ENCODE measurements at places on chromosomes 7 and 10.

GRCh38 chr7:117110480-117111315 is 157.4 kb downstream of the ST7 start:
- DNase-seq, result peak; percentile 45

DNA sequence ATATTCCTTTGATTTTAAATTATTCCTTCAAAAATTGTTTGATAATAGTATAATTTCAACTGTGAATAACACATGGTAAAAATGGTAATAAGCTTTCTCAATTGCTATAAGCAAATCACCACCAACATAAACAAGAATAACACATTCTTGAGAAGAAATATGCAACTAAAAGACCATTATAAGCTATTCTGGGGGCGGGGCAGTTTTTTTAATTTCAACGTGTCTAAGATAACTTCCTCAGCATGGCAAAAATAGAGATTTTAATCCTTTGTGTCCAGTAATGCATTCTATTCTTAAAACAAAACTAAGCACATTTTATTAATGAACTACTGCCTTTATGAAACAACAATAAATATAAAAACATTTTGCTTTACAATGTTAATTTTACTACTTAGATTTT is 1.5 kb downstream of the DNAJC12 start:
- DNase-seq, result no peak

GRCh38 chr10:127184582-127184981 is 11.8 kb downstream of the INSYN2A start:
- no peak for DNase-seq

- DNase-seq, result no peak
Observed at GRCh38 chr10:8665322-8665721, 610.8 kb downstream of the GATA3 start.

- DNase-seq, result no peak
Observed at GRCh38 chr10:35465673-35466072, 129.4 kb downstream of the CCNY start.

DNA sequence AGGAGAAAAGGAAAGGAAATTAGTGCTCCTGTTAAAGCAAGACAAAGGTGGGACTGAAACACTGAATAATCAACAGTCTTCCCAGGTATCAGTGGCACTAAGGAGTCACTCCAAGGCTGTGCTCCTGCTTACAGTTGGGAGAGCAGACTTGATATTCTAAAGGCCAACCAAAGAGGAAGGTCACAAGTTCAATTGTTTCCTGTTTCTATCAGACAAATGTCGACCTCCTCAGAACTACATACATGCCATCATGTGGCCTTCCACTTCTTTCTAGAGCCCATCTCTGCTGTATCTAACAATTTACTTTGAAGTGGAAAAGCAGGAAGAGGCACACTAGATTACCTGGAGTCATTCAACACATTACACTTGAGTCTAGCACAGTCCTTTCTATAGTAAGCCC is 3.4 kb downstream of the ZNF239 start:
- no peak for DNase-seq

DNA sequence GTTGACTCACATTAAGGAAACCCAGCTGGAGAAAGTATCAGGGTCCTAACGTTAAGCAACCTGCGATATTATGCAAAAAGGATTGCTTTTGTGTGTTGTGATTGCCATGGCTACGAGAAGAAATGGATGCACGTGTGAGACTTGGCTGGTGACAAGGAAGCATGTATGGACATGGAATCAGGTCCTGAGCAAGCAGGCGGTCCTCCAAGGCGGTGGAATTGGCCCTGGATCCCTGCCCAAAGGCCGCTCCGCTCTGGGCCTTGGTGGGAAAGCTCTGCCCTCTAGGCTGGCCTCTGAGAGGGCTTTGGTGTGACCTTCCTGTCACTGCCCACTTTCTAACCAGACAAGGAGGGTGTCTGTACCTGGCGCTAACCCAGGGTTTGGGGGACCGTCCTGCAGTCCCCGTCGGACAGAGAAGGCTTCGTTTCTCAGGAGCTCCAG is 192.1 kb downstream of the EBF3 start:
- DNase-seq, result no peak

- DNase-seq, result no peak
Observed at GRCh38 chr10:118315629-118316028, 26.5 kb downstream of the FAM204A start.

- DNase-seq, result no peak
Observed at GRCh38 chr7:76364198-76364584, 5.4 kb upstream of the YWHAG start.

GRCh38 chr7:28358423-28358868 is 53.9 kb upstream of the CREB5 start:
- DNase-seq, result no peak

DNA sequence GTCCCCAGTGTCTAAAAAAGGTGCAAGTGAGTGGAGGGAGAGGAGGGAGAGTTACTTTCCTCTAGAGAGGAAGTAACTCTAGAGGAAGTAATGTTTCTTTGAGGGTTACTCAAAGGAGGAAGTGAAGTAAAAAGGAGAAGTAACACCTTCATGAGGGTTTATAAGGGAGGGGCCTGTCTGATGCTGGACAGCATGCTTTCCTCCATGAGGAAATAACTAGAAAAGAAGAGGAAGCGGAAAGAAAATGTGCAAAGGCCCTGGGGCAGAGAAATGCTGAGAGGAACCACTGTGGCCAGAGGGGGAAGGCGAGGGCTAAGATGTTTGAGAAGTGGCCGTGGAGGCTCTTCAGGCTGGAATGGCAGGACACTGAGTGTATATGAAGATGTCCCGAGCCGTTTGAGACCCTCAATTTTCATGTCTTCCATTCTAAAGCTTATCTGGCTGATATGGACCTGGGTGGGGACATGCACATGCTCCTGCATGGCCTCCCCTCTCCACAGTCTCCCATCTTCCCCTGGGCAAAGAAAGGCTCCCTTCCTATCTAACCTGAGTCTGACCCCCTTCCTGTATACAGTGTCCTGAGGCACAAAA is 3.4 kb upstream of the SLC18A2 start:
- DNase-seq, result no peak

DNA sequence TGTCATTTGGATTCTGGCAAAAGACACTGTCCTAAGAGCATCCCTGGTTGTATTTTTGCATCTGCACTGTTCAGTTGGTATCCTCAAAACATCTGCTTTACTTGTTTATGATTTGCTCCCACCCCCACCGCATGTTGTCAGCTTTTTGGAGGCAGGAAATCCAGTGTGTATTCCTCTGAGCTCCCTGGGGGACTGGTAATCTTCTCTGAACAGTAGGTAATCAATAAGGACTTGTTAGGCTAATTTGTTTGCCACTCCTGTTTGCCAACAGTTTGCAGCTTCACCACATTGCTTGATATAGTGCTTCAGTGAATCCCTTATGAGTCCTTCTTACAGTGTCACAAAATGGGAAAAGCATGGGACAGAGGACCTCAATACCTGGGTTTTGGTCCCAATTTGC is 49.1 kb downstream of the FEZF1 start:
- no peak for DNase-seq

- no peak for DNase-seq
Observed at GRCh38 chr10:102268375-102268888, 23.1 kb downstream of the GBF1 start.

DNA sequence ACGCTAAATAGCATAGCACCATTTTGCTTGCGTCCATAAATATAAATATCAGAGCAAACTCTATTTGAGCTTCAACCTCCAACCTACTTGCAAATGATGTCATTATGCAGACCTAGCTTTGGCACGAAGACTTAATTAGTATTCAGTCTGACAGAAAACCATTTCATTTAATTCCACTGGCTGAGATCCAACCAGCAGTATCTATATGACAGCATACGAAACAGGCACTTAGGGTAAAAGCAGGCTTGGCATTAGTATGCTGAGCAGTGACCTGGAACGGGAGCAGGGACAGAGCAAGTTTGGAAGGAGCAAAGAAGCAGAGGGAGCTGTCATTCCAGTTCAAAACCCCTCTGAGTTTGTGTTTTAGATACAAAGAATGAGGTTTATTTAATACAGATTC is 312.5 kb upstream of the CHRM2 start:
- DNase-seq, result no peak

- no peak for DNase-seq
Observed at GRCh38 chr10:65312876-65313275, 1613.0 kb upstream of the LRRTM3 start.

DNA sequence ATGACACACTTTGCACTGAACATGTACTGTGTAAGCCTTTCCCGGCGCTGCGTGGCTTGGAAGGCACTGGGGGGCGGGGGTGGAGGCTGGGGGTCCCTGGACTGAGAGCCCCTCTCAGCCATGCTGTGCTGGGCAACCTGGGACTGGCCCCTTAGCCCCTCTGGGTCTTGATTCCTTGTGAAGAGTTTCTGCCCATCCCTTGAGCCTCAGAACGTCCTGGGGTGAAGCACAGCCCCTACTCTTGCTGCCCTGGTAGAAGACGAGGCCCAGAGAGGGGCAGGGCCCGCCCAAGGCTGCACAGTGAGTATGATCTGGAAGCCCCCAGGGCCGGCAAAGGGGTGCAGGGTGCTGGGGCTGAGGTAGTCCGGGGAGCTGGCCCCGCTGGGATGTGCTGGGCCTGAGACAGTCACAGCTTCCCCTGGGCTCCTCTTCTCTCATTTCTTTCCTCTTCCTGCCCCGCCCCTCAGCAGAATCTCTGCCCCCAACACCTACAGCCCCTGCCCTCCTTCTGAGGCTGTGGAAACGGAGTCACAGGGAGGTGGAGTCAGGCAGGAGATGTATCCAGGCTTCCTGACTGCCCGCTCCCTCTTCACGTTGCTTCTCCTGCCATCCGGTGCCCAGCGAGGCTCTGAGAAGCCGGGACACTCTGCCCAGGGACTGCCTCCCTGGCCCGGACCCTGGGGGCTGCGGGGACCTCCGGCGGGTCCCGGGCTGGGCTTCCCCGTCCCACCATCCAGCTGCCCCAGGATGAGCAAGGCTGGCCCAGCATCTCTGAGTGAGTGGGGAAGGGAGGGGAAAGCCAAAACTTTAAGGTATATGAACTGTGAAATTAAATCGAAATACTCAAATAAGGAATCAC is 60.5 kb downstream of the UNCX start:
- DNase-seq, result no peak

DNA sequence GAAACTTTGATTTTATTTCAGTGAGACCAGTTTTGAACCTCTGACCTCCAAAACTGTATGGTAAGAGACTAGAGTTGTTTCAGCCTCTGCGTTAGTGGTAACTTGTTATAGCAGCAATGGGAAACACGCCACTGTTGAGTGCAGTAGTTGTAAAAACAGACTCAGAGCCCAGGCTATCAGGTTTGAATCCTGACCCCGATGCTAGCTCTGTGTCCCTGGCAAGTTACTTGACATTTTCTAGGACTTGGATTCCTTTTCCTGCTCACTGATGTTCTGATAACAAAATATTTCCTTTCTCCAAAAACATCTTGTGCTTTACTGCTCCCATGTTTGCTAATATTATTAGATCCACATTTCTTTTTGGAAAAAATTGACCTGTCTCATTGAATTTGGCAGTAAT is 131.0 kb downstream of the PLXDC2 start:
- DNase-seq, result no peak

DNA sequence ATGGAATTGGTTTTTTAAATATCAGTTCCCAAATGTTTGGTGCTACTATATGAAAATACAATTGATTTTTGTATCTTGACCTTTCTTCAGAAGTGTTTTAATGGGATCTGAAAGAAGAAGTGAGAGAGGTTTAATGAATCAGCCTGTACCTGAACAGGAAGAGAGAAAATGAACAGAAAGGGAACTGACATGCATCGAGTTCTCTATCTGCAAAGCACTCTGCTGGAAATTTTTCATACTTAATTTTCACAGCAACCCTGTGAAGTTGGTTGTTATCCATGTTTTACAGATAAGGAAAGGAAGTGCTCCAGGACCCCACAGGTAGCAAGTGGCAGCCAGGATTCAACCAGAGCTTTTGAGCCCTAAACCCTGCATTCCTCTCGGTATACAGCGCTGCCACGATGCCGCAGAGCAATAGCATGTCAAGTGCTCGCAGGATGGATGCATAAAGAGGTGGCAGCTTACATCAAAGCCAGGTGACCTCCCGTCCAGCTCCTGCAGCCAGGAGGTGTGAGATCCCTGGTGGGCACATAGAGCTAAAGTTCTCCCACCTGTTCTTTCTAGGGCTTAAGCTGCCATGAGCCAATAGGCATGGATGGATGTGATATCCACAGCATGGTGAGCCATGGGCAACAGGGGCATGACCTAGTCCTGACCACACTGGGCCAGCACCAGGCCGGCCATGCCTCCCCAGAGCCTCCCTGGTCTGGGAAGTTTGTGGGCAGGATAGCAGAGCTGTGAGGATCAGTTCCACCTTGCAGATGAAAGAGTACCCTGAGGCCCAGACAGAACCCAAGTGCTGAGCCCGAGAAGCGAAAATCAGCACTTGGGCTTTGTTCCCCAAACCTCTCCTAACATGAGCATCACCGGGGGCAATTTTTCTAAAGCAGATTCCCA is 57.2 kb downstream of the CALML3 start:
- no peak for DNase-seq

GRCh38 chr10:127447197-127447596 is 101.9 kb upstream of the NPS start:
- DNase-seq, result no peak

- DNase-seq, result no peak
Observed at GRCh38 chr10:60035984-60036383, 129.6 kb upstream of the CCDC6 start.

DNA sequence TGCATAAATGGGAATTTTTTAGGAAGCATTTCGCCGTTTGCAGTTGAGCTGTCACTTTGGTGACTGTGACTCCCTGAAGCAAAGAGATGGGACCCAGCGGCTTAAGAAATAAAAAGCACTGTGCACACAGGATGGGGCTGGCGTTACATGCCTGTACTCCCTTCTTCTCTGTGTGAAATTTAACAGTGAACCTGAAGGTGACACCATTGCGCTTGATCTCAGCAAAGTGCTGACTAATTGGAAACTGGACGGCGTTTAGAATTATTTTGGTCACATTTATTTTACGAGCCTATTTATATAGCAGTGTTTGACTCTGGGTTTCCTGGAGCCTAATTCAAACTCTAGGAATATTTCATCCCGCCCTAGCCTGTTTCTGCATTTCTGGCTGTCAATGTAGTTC is 146.2 kb downstream of the PAXIP1 start:
- no peak for DNase-seq

DNA sequence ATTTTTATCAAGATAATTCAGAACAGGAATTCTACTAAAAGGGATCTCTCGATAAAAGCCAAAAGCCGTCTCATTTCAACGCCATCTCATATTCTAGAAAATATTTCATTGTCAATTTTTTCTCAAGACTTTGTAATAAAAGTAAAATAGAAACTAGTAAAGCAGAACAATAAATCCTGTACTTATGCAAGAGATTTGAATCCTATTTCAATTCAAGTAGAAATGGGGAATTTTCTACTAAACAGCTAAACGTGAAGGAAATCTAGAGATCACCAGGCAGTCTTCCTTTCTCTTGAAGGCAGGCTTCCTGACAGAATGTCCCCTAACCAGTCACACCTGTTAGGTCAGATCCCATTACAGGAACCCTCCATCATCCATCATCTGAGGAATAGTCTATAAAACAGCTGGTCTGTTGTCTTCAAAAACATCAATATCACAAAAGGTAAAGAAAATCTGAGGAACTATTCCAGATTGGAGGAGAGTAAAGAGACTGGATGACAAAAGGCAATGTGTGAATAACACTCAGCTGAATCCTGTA is 23.7 kb downstream of the USP6NL start:
- no peak for DNase-seq

Data from activated naive CD8-positive, alpha-beta T cell treated with anti-CD3 and anti-CD28 coated beads, Interleukin-2, amount 50 U/mL, for 24 hours (primary cell).